ENCODE measurements at places on chromosomes 6 and 20.

- no peak for DNase-seq
These were observed 142.5 kb downstream of the SLC24A3 start for GRCh38 chr20:19354950-19355349.

GRCh38 chr6:167688123-167688522, 138.6 kb upstream of the AFDN start:
- no peak for DNase-seq

- DNase-seq = no peak
These were observed 35.7 kb downstream of the RALY start for GRCh38 chr20:34029415-34029814.

- DNase-seq = no peak
These were observed 20.4 kb upstream of the BMP2 start for GRCh38 chr20:6746901-6747609.

GRCh38 chr6:44044154-44044539, 83.1 kb downstream of the MRPL14 start:
- no peak for DNase-seq

GRCh38 chr6:156963712-156964700, 186.8 kb downstream of the ARID1B start:
- DNase-seq = peak; percentile 61

DNA sequence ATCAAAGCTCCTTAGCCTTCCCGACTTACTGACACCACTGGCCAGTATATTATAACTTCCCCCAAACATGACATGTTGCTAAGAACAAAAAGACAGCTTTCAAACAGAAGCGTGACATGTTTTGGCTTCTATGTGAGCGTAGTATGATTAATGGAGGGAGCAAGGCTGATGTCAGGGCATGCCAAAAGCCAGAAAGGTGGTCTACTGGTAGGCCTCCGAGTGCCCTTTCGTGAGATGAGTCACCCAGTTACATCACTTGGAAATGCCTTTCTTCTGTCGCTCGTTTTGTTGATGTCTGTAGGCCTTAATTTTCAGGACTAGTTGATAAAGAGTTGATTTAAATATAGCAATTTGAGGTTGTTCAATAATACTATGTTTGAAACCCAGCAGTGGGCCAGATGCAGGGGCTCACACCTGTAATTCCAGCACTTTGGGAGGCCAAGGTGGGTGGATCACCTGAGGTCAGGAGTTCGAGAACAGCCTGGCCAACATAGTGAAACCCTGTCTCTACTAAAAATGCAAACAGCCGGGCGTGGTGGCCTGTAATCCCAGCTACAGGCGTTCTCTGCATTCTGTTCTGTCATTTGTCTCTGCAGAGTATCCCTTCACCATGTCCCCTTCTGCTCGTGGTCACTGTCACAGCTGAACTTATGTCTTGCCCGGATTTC, 53.3 kb downstream of the CNKSR3 start:
- no peak for DNase-seq

GRCh38 chr20:17859616-17860232, 108.9 kb downstream of the SNX5 start:
- DNase-seq = no peak

- no peak for DNase-seq
These were observed 11.9 kb downstream of the HINT3 start for GRCh38 chr6:125968493-125968892.

DNA sequence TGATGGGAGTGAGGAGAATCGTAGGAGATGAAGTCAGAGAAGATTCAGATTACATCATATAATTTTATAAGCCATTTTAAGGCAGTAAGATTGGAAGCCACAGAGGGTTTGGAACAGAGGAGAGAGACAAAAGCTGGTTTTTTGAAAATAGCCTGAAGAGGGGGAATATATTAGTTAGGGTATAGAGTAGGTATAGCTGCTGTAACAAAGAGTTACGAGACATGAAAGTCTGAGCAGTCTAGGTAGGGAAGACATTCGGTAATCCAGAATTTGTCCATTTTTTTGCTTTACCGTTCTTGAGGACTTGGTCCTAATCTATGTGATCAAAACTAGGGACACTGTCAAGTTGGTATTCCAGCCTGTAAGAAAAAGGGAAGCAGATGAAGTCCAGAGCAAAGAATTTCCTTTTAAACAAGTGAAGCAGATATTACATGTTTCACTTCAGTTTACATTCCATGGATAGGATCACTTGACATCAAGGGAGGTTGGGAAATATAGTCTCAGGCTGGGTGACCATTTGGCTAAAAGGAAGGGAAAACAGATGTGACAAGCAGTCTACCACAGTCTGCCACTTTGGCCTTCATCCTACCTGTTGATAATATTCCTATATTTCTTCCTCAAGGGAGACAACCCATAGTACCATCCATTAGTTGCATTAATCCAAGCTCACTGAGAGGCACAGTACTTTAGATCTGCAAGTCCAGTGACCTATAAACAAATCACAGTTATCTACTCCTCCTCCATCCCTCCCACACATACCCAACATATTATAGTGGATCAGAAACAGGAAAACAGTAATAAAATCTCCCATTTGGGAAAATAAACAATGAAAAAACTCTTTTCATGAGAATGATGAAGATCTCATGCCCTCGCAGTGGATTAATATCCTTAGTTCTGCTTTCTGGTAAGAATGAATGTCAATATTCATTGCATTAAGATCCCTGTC, 10.2 kb downstream of the FAM135A start:
- DNase-seq = peak; percentile 8

DNA sequence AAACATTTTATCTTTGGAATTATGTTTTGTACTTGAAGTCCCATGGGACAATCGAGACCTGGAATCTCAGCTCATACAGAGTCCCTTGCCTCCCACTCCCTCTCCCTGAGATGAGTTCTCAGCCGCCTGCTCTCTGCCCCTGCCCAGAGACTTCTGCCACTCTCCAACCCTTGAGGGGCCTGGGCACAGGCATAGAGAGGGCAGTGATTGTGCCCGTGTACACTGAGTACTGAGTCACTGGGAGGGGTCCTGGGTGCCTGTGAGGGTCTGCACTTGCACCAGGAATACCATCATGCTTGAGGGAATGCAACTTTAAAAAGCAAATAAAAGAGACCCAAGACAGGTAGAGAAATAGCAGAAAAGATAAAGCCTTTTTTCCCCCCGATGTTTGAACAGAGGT, 453.8 kb upstream of the HS3ST5 start:
- DNase-seq = no peak

DNA sequence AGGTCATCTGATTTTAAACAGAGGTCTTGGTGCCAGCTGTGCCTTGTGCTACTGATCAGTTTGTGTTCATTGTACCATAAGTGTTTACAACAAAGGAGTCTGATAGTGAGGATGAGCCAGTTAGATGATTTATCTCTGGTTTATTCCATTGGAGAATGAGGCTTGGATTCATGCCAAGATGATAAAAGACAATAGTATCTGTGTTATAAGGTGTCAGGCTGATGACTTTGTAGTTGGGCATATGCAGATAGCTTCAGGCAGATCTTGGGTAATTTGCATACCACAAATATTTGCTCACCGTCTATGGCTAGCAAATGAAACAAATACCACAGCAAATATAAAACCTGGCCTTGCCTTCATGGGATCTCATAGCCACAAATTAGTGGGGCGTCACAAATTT, 43.3 kb upstream of the PHACTR2 start:
- DNase-seq = peak; percentile 28

GRCh38 chr6:132234356-132234755, 166.9 kb downstream of the MOXD1 start:
- DNase-seq = no peak

- no peak for DNase-seq
These were observed 101.9 kb upstream of the LY86 start for GRCh38 chr6:6486595-6486994.

- DNase-seq = no peak
These were observed 11.8 kb downstream of the JPH2 start for GRCh38 chr20:44174996-44175765.

DNA sequence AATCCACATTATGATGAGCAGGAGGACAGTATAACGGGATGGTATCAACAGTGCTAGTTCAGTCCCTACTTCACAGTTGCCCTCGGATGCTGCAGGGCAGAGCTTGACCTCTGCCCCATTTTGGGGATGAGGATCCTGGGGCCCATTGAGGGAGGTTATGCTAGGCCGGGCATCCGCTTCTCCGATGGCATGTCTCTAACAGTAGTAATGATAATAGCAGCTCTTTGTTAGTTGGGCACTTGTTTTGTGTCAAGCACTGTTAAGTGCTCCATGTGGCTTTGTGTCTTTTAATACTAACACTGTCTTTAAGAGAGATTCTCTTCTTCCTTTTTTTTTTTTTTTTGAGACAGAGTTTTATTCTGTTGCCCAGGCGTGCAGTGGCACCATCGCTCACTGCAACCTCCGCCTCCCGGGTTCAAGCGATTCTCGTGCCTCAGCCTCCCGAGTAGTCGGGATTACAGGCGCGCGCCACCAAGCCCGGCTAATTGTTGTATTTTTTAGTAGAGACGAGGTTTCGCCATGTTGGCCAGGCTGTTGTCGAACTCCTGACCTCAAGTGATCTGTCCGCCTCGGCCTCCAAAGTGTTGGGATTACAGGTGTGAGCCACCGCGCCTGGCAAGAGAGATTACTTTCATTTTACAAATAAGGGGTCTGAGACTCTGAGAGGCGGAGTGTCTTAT, 1.1 kb downstream of the MAPRE1 start:
- peak; percentile 11 for DNase-seq

GRCh38 chr6:144190080-144190479, 39.8 kb downstream of the STX11 start:
- DNase-seq = no peak

- DNase-seq = peak; percentile 100
These were observed 40.9 kb downstream of the ALDH8A1 start for GRCh38 chr6:134908906-134909516.

DNA sequence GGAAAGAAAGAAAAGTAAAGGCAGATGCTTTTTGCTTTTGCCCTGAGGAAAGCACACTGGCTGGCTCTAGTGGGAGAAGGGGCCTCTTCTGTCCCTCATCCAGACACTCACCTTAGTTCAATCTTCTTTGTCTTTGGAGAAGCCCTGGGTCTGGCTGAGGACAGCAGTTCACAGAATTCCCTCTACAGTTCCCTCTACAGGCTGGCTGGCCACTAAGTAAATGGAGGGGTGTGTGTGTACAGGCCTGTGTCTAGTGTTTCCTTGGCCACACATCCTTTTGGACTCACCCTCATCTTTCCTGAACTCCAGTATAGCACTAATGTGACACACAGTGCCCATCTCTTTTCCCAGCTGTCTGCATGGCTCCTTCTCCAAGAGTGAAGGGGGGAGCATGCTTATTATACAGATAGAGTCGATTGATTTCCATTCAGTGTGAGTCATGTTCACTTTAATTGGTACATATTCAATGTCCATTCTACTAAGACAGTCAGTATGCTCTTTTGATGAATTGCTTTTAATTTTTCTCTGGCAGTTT, 26.0 kb upstream of the CLVS2 start:
- DNase-seq = no peak

GRCh38 chr6:154796484-154796883, 63.3 kb downstream of the SCAF8 start:
- no peak for DNase-seq

DNA sequence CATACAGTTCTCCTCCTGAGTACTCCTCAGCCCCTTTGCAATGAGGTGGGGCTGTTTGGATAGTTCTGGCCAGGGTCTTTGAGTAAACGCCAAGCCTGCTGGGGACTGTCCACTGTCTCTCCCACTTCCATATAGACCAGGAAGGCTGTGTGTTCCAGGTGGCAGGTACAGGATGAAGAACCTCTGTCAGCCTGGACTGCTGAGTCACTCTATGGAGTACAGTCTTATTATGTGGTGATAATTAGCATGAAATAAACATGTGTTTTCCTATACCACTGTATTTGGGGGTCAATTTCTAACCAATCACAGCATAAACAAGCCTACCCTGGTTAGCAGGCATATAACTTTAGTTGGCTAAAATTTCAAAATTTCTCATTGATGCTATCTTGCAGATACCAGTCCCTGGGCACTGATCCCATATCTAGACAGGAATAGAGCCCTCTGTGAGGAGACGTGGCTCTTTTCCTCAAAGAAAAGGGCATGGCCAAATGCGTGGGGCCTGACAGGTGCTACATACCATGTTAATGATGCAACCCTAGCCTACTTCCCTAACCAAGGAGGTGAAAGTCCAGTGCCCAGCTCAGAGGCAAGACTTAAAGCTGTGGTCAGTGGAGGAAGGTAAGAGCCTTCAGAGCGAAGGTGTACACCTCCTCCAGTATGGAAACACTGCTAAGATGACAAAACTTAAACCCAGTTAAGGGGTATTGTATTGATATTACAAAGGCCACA, 4.5 kb upstream of the ALDH8A1 start:
- no peak for DNase-seq

DNA sequence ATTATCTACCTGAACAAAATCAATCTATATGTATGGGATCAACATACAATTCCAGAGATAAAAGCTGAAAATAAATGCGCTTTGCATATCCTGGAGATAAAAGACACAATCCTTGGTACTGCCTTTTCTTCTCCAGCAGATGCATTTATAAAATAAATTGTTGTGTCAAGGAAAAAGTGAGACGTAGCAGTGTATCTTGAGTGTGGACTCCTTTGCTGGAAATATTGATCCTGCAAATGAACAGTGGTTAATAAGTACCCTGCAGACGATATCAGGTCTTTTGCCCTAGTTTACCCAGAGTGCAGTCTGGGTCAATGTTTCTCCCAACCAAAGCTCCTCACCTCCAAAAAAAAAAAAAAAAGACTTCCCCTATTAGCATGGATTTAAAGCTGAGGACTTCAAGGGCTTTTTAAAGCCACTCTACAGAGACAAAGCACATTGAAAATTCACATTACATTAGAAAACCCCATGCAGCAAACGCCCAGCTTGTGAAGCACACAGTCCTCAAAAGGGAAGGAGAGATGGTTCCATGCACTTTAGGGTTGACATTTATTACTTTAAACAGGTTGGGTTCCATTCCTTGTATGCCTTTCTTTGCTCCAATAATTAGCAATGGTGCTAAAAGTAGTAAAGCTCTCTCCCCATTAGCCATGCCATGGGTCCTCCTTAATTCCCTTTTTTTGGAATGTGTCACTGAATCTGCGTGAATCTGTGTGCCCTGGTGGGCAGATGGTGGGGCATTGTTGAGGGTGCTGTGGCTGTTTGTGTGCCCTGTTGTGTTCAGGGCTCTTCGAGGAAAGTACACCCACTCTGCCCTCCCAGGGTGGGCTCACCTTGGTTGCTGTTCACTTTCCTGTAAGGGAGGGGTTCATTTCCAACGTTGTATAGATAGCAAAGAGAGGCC, 21.1 kb downstream of the FOXA2 start:
- no peak for DNase-seq

DNA sequence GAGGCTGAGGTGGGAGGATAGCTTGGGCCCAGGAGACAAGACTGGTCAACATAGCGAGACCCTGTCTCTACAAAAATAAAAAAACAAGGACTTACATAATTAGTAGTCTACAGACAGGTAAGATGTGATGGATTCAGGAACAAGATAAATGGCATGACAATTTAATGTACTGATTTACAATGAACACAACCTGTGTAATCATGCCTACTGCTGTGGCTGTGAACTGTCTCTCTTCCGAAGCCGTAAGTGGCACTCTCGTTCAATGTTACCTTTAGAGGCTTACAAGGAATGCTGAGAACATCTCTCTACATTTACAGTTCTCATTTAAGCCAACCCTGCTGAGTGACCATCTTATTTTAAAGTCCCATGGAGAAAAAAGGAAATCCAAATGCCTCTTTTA, 134.8 kb upstream of the PRDM1 start:
- no peak for DNase-seq

GRCh38 chr6:118281291-118281690, 266.8 kb upstream of the PLN start:
- DNase-seq = no peak

All from AG10803 (cell line).